ENCODE measurements at places on chromosomes 1 and 21. TPM values are rescaled to one million over a fixed set of nuclear protein-coding genes. Genes with fewer than 3 reads are reported as not detected.

CACNA1S gene
- not detected for total RNA-seq

DNTTIP2 gene
- 32.3 TPM for total RNA-seq

MYBPH gene
- total RNA-seq: 0.39 TPM

IVL gene
- total RNA-seq: under 0.01 TPM

CELA3A gene
- not detected for total RNA-seq

ATAD3C gene
- total RNA-seq: not detected

RIMKLA gene
- total RNA-seq: not detected

RGS4 gene
- total RNA-seq: 25.8 TPM

S100A9 gene
- total RNA-seq: not detected

TNNT2 gene
- total RNA-seq: not detected

PRELP gene
- 0.37 TPM for total RNA-seq

Measured in subcutaneous preadipocyte (primary cell).